ENCODE measurements at places on chromosomes 4 and X.
A peak's percentile ranks its signal among the peaks of the same experiment; 100 is the strongest.

DNA sequence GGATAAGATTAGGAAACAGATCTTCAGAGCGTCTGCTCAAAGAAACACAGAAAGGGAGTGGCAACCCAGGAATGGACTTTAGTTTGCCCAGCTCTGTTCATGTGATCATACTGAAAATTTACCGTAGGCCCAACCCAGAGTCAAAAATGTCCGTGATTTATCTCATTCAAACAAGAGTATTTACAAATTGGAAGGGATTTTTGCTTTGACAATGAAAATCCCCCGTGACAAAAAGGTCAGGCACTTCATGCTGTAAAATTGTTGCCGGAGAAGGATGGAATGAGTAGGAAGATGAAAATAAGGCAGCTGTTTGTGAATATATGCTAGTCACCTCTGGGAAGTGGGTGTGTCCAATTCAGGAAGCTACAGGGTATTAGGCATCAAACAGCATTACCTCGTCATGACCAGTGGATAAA, 1.2 kb downstream of the SULT1B1 start:
- DNase-seq, result no peak

DNA sequence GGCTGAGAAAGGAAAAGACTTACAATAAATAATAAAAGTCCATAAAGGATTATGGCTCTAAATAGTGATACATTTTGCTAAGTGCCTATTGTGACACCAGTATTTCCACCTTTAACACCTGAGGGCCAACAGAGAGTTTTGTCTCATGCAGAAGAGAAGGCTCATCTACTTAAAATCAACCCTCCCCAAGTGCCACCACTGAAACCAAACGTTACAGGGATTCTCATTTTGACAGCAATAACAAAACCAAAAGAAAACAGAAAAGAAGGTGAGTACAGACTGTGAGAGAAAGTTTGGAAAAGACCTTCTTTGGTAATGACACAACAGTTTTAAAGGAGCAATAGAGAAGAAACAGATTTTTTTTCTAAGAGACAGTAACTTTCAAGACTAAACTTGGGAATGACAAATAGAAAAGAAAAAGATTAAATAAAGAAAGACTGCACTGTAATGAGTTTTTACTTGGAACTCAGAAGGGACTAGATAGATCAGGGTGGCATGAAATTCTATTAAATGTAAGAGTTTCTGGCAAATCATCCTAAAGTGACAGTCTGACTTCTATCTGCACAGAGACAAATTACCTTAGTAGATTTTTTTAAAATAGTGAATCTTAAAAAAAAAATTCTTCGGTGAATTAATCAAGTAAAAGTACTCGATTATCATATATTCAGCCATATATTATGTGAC, 109.7 kb downstream of the ZNF827 start:
- no peak for DNase-seq

DNA sequence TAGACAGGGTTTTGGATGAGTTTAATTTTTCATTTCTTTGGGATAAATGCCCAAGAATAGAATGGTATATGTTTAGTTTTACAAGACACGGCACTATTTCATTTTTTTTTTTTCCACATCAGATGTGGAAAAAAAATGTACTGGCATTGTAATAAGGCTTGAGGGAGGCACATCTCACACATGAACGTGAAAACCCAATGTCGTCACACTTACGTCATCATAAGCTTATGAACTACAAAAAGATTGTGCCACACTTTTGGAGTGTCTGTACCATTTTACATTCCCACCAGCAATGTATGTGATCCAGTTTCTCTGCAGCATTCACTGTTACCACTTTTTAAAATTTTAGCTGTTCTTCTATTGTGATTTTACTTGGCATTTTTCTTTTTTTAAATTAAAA, 74.2 kb downstream of the TAF1 start:
- no peak for DNase-seq

DNA sequence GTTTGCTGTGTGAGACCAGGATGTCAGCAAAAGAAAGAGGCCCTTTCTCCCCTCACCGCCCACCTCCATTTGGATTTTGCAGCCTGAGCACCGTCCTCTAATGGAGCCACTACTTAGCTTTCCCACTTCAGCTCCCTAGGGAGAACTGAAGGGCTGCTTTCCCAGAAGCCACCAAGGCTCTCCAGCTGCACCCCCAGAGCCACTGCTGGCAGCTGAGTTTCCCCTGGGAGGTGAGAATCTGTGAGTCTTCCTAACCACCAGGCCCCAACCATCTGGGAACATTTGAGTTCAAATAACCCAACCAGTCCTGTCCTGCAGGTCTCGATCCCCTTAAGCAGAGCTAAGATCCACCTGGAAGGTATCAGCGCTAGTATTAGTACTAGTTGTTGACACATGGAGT, 173.1 kb upstream of the USP9X start:
- no peak for DNase-seq

DNA sequence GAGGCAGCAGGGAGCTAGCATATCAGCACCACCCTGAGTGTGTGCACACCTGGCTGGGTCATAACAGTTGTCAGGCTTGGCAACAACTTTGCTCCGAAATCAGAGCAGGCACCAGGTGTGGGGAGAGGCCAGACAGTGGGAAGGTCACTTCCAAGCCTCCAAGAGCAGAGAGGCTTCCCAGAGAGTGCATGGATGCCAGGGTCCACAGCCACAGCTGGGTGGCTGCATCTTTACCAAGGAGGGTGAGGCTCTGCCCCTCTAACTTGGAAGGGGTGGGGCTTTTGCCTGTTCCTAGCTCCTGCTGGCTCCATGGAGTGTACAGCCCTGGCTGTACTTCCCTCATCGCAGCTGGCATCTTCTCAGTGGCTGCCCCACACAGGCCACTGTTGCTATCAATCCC, 322.4 kb downstream of the CCSER1 start:
- DNase-seq, result no peak

GRCh38 chr4:98387345-98388026, 126.3 kb downstream of the RAP1GDS1 start:
- DNase-seq, result no peak

DNA sequence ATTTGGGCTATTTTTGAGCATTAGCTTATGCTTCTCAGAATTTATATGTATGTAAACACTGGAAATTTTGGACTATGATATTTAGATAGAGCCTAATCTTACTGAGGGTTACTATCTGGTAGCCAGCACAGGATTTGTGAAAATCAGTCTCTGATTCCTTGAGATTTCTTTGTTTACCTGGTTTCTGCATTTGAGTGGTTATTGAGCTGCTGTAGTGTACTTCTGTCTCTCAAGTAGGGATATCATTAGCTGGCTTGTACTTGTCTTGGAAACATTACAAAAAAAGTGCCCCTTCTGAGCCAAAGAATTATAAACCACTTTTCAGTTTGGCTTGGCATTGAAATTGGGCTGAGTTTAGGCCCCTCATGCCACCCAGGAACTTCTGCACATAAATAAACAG, 49.7 kb downstream of the TLL1 start:
- no peak for DNase-seq

GRCh38 chr4:39687014-39687413, 10.9 kb upstream of the UBE2K start:
- no peak for DNase-seq

- no peak for DNase-seq
These were observed 16.8 kb downstream of the BTC start for GRCh38 chr4:74777531-74777930.

GRCh38 chr4:81405900-81406401, 65.8 kb downstream of the RASGEF1B start:
- DNase-seq, result peak; percentile 69

DNA sequence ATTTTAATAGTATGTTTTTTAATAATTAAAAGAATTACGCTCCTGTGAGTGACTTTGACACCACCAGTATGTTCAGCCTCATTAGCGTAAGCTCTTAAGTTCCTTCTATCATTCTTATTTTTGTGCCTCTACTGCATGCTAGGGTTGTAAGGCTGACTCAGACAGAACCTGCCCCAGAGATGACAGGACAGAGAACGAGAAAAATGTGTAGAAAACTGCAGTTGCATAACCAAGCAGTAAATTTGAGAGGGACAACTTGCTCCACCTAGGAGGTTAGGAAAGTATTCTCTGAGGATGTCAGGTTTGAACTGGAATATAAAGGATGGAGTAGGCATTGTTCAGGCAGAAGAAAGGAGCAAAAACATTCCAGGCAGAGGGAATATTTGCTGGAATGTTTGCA, 98.7 kb downstream of the NFKB1 start:
- no peak for DNase-seq

DNA sequence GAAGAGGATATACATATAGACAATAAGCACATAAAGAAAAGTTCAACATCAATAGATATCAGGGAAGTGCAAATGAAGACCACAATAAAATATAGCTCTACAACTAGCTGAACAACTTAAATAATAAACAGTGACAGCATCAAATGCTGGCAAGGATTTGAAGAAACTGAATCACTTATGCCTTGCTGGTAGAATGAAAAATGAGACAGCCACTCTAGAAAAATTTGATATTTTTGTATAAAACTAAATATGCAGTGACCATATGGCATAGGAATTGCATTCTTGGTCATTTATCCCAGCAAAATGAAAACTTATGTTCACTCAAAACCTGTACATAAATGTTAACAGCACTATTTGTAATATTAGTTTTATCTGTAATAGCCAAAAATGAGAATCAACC, 1102.0 kb downstream of the C4orf33 start:
- DNase-seq, result no peak

DNA sequence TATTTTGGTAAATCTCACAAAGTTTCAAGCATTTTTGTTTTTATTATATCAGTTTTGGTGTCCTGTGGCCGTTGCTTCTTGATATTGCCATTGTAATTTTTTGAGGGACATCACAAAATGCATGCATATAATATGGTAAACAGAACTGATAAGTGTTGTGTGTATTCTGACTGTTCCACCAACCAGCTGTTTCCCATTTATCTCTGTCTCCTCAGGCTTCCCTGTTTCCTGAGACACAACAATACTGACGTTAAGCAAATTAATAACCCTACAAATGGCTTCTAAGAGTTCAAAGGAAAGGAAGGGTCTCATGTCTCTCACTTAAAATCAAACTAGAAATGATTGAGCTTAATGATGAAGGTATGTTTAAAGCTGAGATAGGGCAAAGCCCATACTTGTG, 40.0 kb downstream of the UGT2B10 start:
- DNase-seq, result no peak

GRCh38 chr4:125316791-125317524, 2.2 kb downstream of the FAT4 start:
- no peak for DNase-seq

GRCh38 chrX:45803383-45803921, 602.8 kb upstream of the DIPK2B start:
- peak; percentile 69 for DNase-seq

GRCh38 chrX:24902806-24903205, 113.0 kb downstream of the ARX start:
- DNase-seq, result no peak

GRCh38 chr4:11814758-11815157, 386.1 kb upstream of the HS3ST1 start:
- no peak for DNase-seq

GRCh38 chrX:43423876-43424275, 232.2 kb upstream of the MAOA start:
- DNase-seq, result no peak

- DNase-seq, result no peak
These were observed 48.7 kb upstream of the ARHGEF6 start for GRCh38 chrX:136829413-136829812.

- no peak for DNase-seq
These were observed 33.8 kb downstream of the RBBP7 start for GRCh38 chrX:16836371-16836770.

DNA sequence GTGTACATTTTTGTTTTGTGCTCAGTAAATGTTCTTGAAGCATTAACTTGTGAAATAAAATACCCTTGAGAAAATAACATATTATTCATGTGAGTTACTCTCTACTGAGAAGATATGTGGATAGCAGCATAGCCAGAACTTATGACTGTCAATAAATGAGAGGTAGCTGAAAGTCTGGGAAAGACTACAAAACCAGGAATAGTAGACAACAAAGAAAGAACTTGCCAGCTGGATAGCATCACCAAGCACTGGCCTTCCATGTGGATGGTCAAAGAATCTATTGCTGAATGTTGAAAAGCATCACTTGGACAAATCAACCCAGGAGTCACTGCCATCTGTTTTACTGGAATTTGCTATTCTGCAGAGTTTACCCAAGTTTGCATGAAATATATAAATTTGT, 650.0 kb upstream of the HTR2C start:
- no peak for DNase-seq

DNA sequence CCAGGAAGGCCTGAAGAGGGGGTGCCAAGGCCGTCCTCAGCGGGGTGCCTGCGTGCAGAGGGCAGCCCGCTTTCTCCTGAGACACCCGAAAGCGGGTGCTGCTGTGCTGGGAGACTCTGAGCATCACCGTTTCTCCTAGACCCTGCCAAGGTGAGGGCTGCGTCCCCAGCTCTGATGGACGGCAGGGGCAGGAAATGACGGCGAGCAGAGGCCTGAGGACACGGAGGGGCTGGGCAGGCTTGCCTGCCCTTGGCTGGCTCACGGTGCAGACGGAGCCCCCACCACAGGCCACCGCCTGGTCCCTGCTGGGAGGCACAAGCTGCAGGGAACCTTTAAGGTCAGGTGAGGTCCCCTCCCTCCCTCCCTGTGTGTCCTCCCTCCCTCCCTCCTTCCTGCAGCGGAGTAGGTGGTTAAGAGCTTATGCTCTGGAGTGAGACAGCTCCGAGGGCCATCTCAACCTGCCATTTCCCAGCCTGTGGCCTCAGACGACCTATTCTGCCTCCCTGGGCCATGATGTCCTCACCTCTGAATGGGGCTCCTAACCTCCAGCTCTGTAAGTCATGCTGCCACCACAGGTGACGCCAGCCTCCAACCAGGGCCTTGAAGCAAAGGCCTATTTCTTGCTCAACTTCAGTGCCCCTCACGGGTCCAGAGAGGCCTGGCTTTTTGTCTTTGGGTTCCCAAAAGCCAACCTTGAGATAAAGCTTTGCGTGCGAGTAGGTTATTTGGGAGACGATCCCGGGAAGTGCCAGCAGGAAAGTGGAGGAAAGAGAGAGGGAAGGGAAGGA, 54.2 kb upstream of the GRPEL1 start:
- no peak for DNase-seq

DNA sequence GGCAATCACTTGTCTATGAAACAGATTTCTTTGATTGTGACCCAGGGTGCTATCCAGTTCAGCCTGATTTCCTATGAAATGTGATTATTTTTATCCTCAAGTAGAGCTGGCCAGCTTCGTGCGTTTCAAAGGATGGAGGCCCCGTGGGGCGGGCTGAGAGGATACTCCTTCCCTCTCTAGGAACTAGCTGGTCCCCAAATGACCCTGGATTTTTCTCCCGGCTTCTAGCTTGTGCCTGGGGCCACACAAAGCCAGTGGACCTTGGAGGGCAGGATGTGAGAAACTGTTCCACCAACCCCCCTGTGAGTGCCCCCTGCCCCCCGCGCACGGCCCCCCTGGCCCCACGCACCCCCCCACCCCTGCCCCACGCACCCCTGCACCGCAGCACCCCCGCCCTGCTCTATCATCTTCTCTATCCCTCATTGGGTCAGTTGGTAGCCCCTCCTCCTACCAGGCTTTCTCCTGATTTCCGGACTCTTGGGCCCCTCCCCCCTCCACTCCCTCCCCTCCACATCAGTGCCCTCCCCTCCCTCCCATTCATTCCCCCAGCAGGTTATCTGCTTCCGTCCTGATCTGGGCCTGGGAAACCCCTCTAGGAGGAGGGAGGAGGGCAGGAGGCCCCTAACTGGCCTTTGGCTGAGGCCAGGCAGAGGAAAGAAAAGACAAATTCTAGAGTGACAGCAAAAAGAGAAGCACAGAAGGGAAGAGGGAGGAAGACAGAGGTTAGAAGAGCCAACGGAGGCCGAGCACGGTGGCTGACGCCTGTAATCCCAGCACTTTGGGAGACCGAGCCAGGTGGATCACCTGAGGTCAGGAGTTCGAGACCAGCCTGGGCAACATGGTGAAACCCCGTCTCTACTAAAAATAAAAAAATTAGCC, 3.3 kb downstream of the XPNPEP2 start:
- no peak for DNase-seq

- no peak for DNase-seq
These were observed 52.1 kb downstream of the RTL5 start for GRCh38 chrX:72079607-72080006.

All from HS-27A (cell line).